ENCODE measurements at places on chromosomes 13 and 19. TPM values are rescaled to one million over a fixed set of nuclear protein-coding genes. Genes with fewer than 3 reads are reported as not detected.

DNA sequence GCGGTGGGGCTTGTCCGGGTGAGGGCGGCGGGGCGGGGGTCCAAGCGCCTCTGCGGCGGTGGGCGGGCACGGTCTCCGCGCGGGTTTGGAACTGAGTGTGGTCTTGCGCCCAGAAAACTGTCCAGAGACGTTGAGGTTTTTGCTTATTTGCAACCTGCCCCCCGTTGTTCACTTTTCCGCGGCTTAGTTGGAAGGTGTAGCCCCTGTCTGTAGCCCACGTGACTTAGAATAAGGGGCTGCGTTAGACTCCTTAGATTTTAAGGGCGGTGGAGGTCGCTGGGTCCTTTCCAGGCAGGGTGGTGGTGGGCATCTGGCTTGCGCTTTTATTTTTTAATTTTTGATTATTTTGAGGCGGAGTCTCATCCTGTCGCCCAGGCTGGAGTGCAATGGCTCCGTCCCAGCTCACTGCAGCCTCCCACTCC is 748 bp downstream of the RPS15 start:
- DNase-seq: no peak

DNA sequence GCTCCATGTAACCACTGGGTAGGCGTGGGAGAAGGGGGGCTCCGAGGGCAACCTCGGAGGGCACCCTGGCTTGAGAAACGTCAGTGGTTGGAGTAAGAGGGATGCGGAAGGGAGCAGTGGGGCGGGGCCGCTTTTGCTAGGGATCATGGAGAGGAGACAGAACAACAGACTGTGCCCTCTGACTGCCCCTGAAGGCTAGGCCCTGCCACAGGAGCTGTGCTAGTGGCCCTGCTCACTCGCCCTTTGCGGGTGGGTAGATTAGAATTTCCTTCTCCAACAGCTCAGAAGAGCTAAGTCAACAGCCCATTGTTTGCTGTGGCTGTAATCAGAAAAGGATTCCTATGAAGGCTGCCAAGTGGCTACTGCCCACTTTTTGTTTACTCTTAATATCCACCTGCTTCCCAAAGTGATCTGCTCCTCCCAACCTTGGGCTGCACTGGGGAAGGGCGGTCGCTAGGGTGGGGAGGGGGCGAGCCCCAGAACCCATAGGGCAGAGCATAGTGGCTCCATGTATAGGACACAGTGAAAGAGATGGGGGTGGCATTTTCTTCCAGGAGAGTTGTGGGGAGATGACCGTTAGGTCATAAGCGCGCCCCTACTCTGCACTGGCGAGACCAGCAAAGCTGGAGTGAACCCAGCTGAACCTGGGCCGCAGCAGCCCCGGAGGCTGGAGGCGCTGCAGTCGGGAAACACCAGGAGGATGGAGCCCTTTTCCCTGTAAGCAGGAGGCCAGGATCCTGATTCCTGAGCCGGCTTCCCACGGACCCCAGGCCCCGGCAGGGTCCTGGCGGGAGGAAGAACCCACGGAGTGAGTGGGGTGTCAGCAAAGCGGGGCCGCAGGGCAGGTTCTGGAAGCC is 1.9 kb upstream of the C1QTNF9 start:
- DNase-seq: peak; percentile 69

DNA sequence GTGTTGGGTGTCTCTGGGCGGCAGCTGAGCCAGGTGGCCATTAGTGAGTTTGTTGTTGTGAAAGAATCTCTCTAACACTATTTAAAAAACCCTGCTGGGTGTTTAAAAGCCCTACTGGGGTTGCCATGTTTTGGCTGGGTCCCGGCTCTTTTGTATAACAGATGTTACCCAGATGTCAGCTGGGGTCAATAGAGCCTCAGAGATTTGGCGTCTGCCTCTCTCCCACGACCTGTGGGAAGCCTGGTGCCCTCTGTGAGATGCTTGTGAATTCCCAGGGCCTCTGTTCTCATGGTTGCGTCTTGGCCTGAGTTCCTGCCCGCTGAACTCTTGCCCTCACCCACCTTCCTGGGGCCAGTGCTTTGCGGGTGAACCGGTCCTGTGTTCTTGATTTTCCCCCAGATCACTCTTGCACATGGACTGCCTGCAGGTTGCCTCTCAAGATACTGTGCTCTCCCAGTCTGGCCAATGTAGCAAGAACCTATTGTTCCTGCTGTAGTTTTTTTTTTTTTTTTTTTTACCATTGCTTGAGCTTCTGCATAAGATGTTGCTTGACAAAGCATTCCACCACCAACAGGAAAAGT is 9.5 kb downstream of the NFILZ start:
- no peak for DNase-seq

GRCh38 chr19:45354241-45354842 is 13.8 kb downstream of the KLC3 start:
- no peak for DNase-seq

GRCh38 chr19:32876919-32877285 is 7.3 kb upstream of the SLC7A9 start:
- no peak for DNase-seq

- no peak for DNase-seq
These were observed 52.9 kb downstream of the NDFIP2 start for GRCh38 chr13:79533781-79534400.

DNA sequence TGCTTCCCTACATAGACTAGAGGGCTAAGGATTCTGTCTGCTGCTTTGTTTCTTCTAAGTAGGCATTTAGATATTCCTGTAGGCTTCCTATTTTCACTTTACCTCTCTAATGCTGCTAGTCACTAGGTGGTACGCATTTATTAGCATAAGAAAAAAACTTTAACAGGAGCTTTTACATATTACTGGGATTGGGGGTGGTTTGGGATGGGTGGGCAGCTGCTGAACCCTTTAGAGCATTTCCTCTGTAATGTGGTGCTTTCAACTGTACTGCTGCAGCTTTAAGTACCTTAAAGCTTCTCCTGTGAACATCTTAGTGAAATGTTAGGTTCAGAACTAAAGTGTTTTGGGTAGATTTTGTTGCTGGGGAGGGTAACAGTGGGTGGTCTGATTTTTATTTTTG is 92.6 kb downstream of the ZNF486 start:
- no peak for DNase-seq

DNA sequence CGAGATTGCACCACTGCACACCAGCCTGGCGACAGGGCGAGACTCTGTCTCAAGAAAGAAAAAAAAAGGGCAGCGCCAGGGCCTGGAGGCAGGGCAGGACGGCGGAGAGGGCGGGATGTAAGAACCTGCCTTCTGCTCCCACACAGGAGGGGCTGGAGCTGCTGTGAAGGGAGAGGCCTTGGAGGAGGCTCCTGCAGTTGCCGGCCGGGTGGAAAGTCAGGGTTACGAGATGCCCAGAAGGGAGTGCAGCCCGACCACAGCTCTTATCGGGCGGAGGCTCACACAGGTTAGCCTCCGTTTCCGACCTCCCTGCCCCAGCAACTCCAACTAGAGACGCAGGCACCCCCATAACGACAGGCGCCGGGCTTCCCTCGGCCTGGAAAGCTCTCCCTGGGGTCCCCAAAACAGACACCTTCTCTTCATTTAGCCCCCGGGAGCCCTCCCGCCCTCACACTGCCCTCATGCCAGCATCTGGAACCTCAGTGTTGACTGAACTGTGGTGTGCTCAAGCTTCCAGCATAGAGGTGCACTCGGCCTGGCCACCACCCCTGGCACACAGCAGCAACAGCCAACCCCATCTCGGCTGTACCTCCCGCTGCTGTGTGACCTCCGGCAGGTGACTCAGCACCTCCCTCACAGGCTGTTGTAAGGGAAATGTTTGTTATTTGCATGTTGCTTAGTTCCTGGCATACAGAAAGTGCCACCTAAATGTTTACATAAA is 1.4 kb downstream of the PLPP2 start:
- DNase-seq: peak; percentile 82

The PSG11 gene
- total RNA-seq: not detected

The SCAMP4 gene
- total RNA-seq: 89.3 TPM

The THAP8 gene
- 12.9 TPM for total RNA-seq

The CACTIN gene
- total RNA-seq: 25.8 TPM

Data from mucosa of gallbladder (tissue), 1 donor.